GM23338 (cell line): ENCODE measurements at places on chromosomes 1 and 21. TPM values are rescaled to one million over a fixed set of nuclear protein-coding genes. Genes with fewer than 3 reads are reported as not detected.

The MIB2 gene
- total RNA-seq, result 57.3 and 82.6 TPM in 2 replicates

The TNFRSF1B gene
- total RNA-seq, result 1.8 and 4.1 TPM in 2 replicates

The VSIG8 gene
- not detected in 2 replicates for total RNA-seq

The RAB7B gene
- total RNA-seq, result not detected in 2 replicates

The USH2A gene
- under 0.01 and 0.03 TPM in 2 replicates for total RNA-seq

The DHX9 gene
- total RNA-seq, result 239 and 262 TPM in 2 replicates

The KIRREL1 gene
- 35.2 and 41.0 TPM in 2 replicates for total RNA-seq

The CFHR3 gene
- total RNA-seq, result 0.17 and 2.0 TPM in 2 replicates
